AG10803 (cell line): ENCODE measurements at places on chromosomes 1 and 21.

GRCh38 chr21:36584980-36585940, 105.3 kb upstream of the CLDN14 start:
- no peak for DNase-seq

DNA sequence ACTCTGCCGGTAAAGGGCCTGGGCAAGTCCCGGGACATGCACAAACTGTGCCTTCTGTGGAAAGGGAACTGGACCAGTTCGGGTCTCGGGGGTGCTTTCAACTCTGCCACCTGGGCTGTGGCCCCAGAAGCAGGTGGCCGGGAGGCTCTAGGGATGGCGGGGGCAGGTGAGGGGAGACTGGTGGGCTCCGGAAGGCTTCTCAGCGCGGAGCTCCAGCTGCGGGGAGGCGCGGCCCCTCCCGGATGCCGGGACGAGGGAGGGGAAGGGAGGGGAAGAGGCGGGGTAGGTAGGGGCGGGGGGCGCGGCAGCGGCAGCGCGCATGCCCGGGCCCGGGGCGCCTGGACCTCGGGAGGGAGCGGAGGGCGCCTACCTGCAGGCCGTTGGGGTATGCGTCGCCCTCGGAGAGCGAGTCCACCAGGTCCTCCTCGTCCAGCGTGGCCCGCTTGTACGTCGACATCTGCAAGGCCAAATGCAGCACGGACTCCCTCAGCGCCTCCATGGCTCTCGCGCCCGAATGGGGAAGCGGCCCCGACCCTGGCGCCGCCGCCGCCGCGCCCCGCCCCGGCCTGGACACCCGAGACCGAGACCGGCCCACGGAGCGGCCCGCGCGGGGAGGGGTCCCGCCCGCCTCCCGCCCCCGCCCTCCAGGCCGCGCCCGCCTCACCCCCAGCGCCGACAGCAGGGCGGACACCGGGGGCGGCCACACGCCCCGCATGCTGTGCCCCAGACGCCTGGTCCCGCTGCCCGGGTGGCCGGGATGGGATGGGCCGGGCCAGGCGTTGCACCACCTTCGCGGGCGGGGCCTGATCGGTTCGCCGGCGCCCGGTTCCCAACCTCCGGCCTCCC, at the start of gene ECE1:
ECE1 (minus strand) TSS at position 764 of the 846 bp plus-strand sequence; CDS start at position 715, 49 bp downstream.
- DNase-seq = no peak

GRCh38 chr21:32921632-32922230, 104.0 kb upstream of the OLIG2 start:
- DNase-seq = no peak

- no peak for DNase-seq
These were observed 82.9 kb downstream of the TMEM53 start for GRCh38 chr1:44591381-44591780.

DNA sequence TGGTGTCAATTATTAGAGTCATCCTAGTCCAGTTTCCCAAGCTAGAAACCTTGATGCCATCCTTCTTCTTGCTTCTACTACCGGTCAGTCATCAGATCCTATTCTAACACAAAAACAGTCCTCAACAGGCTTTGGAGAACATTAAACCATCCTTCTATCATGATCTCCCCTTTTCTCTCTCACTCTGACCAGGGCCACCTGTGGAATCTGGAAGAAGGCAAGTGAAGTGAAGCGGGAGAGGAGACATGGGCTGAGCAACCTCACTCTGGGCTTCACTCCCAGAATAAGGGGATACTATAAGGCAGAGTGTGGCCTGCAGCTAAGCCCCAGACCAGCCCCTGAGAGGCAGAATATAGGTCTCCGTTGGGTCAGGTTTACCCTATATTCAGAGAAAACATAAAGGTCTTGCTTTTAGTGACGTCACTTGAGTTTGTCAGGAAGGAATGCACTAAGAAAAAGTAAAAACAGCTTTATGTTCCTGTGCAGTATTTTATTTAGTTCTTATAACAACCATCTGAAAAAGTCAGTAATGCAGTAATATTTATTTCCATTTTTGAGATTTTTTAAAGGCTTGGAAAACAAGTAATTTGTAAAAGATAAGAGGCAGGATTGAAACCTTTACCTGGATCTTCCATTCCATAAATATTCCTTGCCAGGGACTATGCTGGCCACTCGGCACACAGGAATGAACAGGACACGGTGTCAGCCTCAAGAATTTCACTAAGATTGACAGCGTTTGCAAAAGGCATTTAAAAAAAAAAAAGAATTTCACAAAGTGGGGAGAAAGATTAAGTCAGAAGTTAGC, 61.3 kb downstream of the NFASC start:
- DNase-seq = no peak

- DNase-seq = no peak
These were observed 57.9 kb upstream of the SSBP3 start for GRCh38 chr1:54464031-54464476.

DNA sequence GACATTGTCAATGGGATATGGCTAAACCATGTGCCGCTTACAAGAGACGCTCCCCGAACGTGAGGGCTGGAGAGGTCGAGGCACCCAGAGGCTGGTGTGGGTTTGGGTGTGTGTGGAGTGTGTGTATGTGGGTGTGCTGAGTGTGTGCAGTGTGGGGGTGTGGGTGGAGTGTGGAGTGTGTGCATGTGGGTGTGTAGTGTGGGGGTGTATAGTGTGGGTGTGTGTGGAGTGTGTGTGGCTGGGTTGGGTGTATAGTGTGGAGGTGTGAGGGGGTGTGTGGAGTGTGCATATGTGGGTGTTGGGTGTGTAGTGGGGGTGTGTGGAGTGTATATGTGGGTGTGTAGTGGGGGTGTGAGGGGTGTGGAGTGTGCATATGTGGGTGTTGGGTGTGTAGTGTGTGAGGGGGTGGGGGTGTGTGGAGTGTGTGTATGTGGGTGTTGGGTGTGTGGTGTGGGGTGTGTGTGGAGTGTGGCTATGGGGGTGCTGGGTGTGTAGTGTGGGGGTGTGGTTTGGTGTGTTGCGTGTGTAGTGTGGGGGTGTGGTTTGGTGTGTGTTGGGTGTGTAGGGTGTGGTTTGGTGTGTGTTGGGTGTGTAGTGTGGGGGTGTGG, 42.2 kb downstream of the SLC19A1 start:
- no peak for DNase-seq

GRCh38 chr1:243962541-243962940, 88.5 kb upstream of the ZBTB18 start:
- DNase-seq = no peak

- DNase-seq = no peak
These were observed 1.2 kb downstream of the JMJD4 start for GRCh38 chr1:227733751-227734545.

GRCh38 chr1:227170361-227171166, 147.7 kb downstream of the CDC42BPA start:
- DNase-seq = peak; percentile 81

DNA sequence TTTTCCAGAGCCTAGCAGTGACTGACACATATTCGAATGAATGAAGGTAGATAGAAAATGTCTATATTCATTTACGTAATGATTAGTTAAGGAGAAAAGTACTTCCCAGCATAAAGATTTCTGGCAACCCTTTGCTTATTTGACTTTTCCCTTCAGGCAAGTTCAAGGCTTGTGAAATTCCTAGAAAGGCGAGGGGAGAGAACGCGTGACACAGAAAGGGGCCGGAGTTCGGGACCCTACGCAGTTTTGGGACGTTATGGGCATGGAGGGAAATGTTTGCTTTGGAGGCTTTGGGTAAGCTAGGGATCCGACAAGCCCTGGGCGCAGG, 472 bp upstream of the USP25 start:
- DNase-seq = no peak

- DNase-seq = peak; percentile 32
These were observed 26.5 kb upstream of the RPL11 start for GRCh38 chr1:23664837-23665795.

- DNase-seq = no peak
These were observed 1.1 kb downstream of the GRIK1 start for GRCh38 chr21:29938776-29939103.

DNA sequence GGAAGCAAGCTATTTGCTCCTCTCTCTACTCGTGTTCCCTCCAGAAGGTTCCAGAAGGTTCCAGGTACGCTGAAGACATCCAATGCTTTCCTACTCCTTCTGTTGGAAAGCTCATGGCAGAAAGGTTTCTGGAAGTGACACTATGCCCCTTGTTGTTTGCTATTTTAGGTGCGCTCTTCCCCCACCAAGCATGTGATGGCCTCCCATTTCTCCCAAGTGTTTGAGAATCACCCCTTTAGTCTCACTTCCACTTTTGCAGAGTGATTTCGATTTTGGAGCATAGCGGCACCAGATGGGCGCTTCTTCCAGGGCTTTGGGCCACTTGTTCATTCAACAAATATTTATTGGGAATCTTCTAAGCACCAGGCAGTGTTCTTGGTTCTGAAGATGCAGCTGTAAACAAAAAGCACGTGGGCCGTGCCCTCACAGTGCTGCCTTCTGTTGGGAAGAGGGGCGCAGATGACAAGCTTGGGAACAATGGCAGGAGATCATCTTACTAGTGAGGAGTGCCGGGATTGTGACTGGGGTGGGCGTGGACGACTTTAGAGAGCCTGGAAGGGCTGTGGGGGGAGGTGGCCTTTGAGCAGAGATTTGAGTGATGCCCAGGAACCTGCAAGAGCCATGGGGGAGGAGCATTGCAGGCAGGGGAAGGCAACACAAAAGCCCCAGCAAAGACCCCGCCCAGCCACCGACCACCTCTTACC, 43.0 kb upstream of the TARDBP start:
- no peak for DNase-seq

- peak; percentile 99 for DNase-seq
These were observed 239.6 kb upstream of the FGGY start for GRCh38 chr1:59057211-59057694.

DNA sequence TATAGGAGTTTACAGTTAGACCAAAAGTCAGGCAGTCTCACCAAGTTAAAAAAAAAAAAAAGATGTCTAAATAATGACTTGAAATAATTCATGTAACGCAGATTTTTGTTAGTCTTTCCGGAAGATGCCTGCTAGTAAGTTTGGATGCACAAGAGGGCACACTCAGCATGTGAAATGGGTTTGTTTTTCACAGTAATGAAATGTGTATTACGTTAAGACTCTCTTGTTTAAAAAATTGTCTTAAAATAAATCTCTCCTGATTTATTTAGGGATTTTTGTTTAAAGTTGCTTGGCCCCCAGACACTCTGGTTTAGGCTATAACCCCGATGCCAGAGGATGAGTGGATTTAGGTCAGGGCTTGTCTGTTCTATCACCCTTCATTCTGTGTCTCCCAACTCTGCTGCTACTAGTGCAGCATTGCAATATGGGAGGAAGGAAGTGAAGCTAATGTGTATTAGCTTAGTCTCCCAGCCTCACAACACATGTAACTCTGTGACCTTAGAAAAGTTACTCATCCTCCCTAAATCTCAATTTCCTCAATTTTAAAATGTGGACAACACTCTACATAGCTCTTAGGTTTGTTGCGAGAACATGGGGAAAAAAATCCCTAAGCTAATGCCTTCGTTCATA, 25.7 kb downstream of the CTH start:
- peak; percentile 72 for DNase-seq

GRCh38 chr1:110455151-110455550, 4.2 kb downstream of the PROK1 start:
- no peak for DNase-seq

DNA sequence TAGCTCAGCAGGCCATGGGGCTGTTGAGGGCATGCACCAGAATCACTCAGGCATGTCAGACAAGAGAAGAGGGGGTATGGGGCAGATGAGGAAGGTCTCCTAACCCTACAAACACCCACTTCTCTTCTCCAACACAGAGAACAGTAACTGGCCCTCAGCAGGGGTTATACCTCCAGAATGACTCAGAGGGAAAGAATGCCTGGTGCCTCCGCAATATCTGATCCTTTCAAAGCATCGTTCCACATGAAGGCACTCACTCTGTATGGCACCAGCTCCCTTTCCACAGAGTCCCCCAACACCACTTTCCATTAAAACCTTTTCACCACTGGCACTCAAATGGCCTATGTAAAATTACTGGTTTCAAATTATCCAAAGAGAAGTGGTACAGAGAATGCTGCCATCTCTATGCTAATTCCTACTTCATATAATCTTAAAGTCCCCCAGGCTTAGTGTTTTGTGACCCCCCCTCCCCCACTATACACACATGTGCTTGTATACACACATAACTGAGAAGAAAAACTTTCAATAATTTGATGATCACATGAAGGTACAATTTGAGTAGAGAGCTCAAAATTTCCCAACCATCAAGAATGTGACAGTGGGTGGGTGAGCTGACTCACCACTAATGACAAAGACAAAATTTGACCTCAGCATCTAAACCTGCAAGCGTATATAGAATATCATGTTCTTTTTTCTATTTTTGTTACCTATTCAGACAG, 91.5 kb downstream of the SIPA1L2 start:
- DNase-seq = peak; percentile 34
